Stimulated activated CD4-positive, alpha-beta T cell treated with anti-CD3 and anti-CD28 coated beads, Interleukin-15, amount 100 ng/mL, for 1 hour (primary cell): ENCODE measurements at places on chromosomes 3 and 15.

- DNase-seq = no peak
Measured at GRCh38 chr3:3110749-3111361, 681 bp upstream of the IL5RA start.

DNA sequence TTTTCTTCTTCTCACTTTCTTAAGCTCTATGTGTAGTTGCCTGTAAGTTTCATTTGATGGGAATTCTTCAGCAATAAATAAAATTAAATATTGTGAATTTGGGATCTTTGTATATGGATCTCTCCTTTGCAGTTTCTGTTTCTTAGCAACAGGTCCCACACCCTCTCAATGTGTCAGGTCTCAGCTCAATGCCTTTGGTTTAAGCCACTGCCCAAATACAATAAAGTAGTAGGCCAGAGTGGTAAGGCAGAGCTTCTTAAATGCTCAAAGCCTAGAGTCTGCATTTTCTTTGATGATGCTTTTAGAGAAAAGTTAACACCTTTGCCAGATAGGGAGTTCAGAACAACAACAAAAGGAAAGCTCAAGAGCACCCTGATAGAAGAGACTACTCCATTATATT, 343.7 kb downstream of the NSUN3 start:
- DNase-seq = no peak

GRCh38 chr3:62873761-62874710, 1.2 kb downstream of the CADPS start:
- DNase-seq = no peak

- DNase-seq = no peak
Measured at GRCh38 chr3:64031540-64032508, 8.5 kb upstream of the PSMD6 start.

- DNase-seq = no peak
Measured at GRCh38 chr15:95609096-95609495, 721.4 kb upstream of the NR2F2 start.

GRCh38 chr3:115713284-115713683, 90.0 kb downstream of the GAP43 start:
- DNase-seq = no peak
